OCI-M1 (cell line): ENCODE measurements at places on chromosomes 1 and 21.

DNA sequence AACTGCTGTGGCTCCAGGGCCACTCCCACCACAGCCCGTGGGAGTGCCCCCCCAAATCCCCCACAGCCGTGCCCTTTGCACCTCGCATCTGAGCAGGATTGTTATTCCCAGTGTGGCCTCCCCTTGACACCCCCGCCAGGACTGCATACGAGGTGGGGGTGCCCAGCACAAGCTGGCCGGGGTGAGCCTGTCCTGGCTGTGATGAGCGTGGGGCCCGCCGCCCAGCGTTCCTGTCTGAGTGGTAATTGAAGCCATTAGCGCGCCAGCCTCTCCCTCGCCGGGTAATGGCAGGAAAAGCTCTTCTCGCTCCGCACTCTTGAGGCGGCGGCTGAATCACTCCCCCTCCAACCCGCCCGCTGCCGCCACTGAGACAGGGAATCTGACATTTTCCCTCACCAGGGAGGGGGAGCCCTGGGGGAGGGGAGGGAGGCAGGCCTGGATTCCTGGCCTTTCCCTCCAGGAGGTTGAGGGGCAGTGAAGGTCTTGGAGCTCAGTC is 27.7 kb downstream of the PTPRF start:
- DNase-seq: no peak

DNA sequence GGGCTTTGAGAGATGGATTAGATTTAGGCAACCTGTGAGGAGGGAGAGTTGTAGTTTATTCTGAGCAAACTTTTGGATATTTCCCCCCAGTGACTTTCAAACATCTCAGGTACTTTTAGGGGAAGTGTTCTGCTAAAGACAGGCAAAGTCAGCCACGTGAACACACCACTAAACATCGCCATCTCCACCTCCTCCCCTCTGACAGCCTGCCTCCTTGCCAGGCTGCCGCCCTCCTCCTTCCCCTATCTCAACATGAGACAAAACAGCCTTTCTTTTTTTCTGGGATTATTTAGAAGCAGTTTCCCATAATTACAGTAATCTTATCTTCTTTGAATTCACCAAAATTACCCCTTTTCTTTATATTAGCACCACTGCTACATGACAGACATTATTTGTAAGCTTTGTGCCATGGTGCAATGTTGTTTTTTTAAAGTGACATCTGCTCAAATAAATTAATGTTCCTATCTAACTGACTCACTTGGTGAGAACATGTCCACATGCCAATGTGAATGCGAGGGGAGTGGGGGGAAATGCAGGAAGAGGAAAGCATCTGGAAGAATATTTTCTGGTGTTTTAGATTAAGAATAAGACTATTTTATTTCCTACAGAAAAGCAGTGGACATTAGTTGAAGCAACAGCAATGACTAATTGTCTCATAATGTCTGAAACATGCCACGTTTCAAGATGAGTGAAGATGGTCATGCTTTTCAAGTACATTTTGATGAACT is 147.8 kb upstream of the ATP1B1 start:
- no peak for DNase-seq

- DNase-seq: no peak
These were observed 179.7 kb downstream of the TNFSF18 start for GRCh38 chr1:172870901-172871606.

DNA sequence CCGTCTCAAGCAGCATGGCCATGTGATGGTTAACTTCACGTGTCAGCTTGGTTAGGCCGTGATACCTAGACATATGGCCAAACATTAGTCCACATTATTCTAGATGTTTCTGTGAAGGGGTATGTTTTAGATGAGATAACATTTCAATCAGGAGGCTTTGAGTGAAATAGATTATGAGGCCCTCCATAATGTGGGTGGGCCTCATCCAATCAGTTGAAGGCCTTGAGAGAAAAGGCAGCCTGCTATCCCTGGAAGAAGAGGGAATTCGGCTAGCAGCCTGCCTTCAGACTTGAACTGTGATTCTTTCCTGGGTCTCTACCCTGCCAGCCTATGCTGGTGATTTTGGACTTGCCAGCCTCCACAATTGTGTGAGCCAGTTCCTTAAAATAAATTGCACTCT is 90.1 kb downstream of the ZSCAN20 start:
- DNase-seq: no peak

- no peak for DNase-seq
These were observed 590.3 kb downstream of the PTPRU start for GRCh38 chr1:29826646-29827045.

- DNase-seq: no peak
These were observed 180.6 kb upstream of the PALMD start for GRCh38 chr1:99465176-99465900.

DNA sequence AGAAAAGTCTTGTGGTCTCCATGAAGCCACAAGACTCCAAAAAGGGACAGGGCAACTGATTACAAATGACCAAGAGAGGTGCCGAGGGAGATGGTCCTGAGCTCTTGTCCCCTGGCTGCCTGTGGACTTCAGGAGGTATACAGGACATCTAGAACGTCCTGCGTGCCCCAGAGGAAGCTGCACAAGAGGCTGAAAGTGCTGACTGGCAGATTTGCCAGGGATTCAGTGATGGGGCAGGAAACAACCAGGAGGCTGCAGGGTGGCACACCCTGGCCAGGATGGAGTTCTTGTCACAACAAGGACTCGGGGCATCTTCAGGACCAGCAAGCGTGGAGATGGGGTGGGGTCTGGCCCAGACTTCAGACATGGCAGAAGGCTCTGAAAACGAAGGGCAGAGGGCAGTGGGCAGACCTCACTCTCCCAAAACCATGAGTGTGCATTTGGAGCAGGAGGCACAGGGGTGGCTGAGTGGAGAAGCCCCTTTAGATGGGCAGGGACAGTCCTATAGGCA is 13.4 kb upstream of the PKP1 start:
- no peak for DNase-seq

- no peak for DNase-seq
These were observed 141.1 kb downstream of the TOMM20 start for GRCh38 chr1:234987415-234988154.

GRCh38 chr1:94678202-94678848 is 136.8 kb upstream of the F3 start:
- no peak for DNase-seq

DNA sequence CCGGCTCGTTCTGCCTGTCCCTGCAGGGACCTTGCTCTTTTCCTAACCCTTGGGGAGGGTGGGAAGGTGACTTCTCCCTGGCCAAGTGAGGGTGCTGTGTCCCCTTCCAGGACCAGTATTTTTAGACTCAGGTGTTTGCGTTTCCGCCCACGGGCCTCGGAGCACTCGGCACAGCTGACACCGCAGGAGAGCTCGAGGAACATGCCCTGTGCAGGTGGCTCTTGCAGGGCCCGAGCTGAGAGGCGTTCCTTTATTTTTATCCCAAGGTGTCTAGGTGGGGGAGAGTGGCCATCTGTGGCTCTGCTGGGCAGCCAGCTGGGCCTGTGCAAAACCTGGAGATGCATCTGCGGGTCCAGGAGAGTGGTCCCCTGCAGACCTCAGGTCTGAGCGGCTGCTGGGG is 16.0 kb downstream of the PLCH2 start:
- DNase-seq: no peak

DNA sequence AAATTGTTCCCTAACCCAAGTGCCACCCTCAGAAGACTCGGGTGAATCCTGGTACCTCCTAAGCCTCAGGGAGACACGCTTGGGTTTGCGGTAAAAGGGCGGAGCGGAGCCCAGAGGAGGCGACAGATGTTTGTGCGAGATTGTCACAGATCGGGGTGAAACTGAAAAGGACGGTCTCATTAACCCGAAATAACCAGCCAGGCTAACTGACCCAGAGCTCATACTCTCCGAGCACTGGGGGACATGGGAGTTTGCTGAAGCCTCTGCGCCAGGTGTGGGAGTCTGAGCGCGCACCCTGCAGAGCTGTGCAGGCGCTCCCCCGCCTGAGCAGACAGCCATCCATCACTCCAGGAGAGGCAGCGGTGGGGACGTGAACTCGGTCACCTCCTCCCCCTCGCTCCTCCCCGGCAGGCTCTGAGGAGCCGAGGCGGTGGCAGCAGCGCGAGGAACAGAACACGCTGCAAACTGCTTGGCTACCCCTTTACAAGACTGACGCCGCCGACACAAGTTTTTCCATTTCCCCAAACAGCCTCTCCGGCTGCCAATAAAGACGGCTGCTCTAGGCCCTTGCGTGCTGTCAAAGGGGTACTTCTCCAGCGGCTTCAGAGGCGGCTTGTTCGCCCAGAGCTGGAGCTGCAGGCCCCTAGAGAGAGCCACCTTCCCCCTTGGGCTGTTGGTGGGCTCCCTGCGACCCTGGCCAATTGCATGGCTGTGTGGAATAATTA is 43.5 kb downstream of the RRAGC start:
- peak; percentile 95 for DNase-seq

DNA sequence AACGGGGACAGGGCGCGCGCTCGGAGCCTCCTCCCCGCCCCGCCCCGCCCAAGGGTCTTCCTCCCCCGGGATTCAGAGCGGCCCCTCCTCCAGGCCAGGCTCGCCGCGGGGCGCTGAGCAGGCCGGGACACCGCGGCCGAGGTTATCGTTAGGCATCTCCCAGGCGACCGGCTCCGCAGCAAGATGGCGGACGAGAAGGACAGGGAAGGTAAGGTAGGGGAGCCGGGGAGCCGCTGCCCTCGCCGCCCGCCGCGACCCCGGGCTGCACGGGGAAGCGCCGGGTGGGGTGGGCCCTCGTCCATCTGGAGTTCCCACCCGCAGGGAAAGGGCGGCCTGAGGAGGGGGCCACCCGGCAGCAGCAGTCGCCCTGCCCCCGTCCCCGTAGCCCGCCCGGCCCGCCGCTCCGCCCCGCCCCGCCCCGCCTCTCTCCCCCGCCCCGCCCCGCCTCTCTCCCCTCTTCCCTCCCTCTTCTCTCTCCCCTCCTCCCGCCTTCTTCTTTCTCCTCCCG is 105.9 kb upstream of the HNRNPU start:
- DNase-seq: peak; percentile 96

DNA sequence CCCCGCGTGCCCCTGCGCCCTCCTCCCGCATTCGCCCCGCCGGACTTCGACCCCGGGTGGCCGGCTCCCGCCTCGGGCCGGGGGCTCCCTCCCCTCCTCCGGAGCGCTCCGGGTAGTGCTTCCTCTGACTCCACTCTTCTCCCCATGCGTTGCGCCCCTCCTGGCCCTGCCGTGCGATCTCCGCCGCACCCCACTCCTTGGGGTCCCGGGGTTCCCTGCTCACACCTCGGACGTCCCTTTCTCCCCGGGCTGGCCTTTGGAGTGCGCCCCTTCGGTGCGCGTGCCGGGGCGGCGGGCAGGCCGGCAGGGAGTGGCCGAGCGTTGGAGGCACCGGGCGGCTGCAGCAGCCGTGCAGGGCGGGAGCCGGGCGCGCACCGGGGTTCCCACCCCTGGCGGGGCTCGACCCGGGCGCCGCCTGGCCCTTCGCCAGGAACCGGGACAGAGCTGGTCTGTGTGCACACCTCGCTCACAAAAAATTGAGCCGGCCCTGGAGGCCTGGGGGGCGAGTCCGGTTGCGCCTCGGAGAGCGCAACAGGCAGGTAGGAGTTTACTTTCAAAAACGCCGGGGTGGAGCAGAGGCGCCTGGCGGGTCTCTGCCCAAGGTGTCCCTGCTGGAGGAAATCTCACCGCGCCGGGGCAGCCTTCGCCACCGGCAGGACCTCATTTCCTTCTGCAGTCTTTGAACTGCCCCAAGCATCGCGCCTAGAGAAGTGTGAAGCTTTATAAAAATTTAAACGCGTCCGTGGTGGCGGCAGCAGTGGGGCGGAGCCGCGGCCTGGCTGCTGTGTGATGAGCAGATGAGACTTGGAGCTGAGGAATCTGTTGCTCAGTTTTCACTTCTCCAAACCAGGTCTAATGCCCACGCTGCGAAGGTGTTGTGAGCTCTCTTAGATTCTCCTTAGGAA is 650 bp downstream of the VANGL1 start:
- DNase-seq: peak; percentile 72

DNA sequence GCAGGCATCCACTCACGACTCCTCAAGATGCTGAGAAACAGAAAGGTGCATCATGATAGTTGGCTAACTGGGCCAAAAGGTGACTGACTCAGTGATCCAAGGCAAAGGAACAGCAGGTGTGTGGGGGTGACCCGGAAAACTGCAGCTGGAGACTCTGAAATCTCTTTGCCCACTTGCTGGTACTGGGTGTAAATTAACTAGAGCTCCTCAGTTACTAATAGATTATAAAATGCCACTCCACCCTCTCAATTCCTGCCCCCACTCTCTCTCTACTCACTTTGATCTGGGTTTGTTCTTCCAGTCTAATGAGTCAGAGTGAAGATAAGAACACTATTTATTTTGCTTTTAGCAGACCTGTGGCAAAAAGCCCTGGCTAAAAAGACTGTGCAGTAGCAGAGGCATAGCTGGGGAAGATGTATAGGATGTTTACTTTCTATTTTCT is 7.2 kb upstream of the PIGC start:
- DNase-seq: peak; percentile 74

- peak; percentile 84 for DNase-seq
These were observed 1.2 kb downstream of the NIPAL3 start for GRCh38 chr1:24416666-24417391.

DNA sequence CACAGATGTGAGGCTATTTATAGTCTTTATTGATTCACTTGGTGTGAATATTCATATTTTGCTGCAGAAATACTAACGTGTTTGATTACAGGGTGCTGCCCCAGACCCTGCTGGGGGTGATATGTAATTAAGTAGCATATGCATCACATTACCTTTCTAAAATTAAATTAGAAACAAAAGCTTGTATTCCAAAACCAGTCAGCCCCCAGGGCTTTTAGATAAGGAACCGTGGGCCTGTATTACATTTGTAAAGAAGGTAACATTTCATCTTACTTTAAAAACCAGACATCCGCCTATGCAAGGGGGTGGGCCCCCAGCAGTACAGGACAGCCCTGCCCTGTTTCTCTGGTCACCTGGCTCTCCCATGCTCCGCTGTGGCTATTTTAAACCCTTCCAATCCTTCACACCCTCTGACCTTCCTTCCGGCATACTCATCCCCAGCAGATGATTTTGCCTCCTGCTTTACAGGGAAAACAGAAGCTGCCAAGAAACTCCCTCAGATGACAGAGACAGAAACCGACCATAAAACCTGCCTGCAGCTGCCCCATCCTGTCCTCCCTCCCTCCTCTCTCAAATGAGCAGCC is 22.0 kb upstream of the KCNC4 start:
- DNase-seq: no peak

- DNase-seq: no peak
These were observed 301.0 kb downstream of the RWDD3 start for GRCh38 chr1:95534985-95535384.

DNA sequence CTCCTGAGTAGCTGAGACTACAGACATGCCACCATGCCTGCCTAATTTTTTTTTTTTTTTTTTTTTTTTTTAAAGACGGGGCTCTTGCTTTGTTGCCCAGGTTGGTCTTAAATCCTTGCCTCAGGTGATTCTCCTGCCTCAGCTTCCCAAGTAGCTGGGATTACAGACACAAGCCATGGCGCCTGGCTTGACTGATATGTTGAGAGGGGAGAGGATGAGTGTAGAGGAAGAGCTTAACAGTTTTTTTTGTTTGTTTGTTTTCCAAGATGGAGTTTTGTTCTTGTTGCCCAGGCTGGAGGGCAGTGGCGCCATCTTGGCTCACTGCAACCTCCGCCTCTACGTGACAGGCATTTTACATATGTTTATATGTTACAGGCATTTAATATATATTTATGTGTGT is 2.5 kb downstream of the SRP9 start:
- DNase-seq: no peak

GRCh38 chr1:62274496-62275485 is 44.4 kb downstream of the KANK4 start:
- no peak for DNase-seq

GRCh38 chr1:16905110-16905867 is 9.5 kb downstream of the RNU1-2 start:
- peak; percentile 98 for DNase-seq
